ENCODE measurements at places on chromosomes 2 and 18.
A peak's percentile ranks its signal among the peaks of the same experiment; 100 is the strongest.

DNA sequence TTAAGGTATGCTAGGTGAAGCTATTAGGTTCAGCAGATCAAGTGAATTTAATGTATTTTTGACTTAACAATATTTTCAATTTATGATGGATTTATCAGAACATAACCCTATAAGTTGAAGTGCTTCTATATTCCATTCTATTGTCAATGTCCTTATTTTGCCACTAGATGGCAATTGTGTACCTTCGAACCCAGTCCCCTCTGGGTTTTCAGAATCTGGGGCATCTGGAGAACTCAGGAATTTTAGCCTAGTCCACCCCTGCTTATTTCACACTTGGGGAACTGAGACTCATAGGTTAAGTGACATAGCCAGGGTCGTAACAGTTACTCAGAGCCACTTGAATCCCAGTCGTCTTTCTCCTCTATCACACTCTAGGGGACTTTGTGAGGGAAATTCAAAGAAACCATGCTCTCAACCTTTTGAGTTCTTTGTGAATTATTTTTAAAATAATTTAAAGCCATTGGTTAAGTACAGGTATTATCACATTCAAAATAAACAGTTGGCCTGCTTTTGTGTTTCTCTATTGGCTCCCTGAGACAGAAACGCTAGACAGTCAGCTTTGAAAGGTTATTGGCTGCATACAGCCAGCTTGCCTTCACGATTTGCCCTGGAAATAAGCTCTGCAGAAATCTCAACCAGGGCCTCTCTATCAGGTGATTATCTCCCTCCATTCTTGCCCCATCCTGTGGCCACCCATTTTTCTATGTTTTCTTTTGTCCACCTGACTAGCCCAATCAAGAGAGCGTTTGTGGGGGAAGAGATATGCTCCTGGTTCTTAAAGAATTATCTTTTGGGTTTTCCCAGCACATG is 145.0 kb downstream of the TTC27 start:
- DNase-seq: peak; percentile 21

- no peak for DNase-seq
Measured at GRCh38 chr2:84640411-84640810, 124.1 kb downstream of the DNAH6 start.

GRCh38 chr2:68974251-68974650 is at the start of gene GKN1:
Gene GKN1 (plus strand): TSS chr2:68974636. CDS start chr2:68974678, 42 bp downstream.
- DNase-seq: no peak

DNA sequence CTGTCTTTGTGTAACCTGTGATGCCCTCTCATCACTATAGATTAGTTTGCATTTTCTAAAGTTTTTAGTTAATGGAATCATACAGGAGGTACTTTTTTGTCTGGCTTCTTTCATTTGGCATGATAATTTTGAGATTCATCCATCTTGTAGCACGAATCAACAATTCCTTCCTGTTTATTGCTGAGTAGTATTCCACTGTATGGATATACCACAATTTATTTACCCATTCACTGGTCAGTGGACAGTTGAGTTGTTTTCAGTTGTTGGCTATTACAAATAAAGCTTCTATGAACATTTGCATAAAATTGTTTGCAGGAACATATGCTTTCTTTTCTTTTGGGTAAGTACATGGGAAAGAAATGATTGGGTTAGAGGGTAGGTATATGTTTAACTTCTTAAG is 40.1 kb upstream of the ZNF396 start:
- no peak for DNase-seq

GRCh38 chr2:231364961-231365810 is 30.3 kb upstream of the B3GNT7 start:
- DNase-seq: no peak

GRCh38 chr2:119586085-119586484 is 41.8 kb downstream of the CFAP221 start:
- no peak for DNase-seq
